ENCODE measurements at places on chromosomes 7 and 10. TPM values are rescaled to one million over a fixed set of nuclear protein-coding genes. Genes with fewer than 3 reads are reported as not detected.

Gene C10orf71
- total RNA-seq = not detected

Gene MOGAT3
- 2.6 TPM for total RNA-seq

Gene FGFBP3
- total RNA-seq = 1.1 TPM

Gene UBE2D4
- total RNA-seq = 15.4 TPM

Gene SLC18A2
- total RNA-seq = not detected

Gene MRLN
- total RNA-seq = not detected

Gene TUBB8
- not detected for total RNA-seq

Gene STOX1
- total RNA-seq = 9.8 TPM

Gene C7orf57
- not detected for total RNA-seq

Gene WNT8B
- total RNA-seq = not detected

Gene SCD
- 461 TPM for total RNA-seq

Gene LRRC4
- total RNA-seq = 1.6 TPM

Gene SLC13A1
- not detected for total RNA-seq

Gene TM9SF3
- total RNA-seq = 116 TPM

Gene CPN1
- not detected for total RNA-seq

Gene CNPY1
- total RNA-seq = 0.29 TPM

Gene HKDC1
- not detected for total RNA-seq

Gene CYP26A1
- total RNA-seq = 0.33 TPM

Gene GARIN1A
- 2.9 TPM for total RNA-seq

Measured in breast epithelium (tissue), 4 donors.